NCI-H748 treated with DMSO at 0.1 percent for 48 hours (cell line): ENCODE measurements at places on chromosomes 12 and 14.

DNA sequence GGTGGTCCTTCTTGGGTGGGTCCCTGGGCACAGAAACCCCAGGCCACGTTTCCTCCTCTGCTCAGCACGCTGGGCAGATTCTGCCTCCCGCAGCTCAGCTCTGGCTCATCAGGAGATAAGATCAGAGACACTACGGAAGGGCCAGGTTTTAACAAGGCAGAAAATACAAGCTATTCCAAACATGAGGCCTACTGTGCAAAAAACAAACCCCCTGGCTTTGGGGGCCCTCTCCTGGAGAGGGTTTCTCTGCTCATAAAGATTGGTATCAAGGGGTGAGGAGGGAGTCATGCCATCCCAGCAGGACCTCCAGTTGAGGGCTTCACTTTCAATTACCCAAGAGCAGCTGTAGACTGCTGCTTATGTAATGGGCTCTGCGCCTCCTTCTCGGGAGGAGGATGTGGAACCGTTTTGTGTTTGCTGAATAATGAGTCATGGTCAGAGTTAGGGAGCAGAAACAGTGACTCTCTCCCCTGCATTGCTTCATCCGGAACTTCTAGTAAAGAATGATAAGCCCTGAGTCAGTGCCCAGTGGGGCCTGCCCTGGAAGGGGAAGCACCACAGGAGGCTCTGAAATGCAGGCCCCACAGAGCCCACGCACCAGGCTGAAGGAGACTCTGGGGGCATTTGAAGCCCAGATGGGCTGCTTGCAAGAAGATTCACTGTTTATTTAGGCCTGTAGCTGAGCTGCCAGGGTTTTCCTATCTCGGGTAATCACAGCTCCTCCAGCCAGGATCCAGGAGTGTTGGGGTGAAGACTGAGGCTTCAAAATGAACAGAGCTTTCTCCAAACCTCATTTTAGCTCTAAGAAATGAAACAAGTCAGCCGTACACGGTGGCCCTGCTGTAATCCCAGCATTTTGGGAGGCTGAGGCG lies 79.3 kb downstream of the SSPN start:
- DNase-seq, result no peak

DNA sequence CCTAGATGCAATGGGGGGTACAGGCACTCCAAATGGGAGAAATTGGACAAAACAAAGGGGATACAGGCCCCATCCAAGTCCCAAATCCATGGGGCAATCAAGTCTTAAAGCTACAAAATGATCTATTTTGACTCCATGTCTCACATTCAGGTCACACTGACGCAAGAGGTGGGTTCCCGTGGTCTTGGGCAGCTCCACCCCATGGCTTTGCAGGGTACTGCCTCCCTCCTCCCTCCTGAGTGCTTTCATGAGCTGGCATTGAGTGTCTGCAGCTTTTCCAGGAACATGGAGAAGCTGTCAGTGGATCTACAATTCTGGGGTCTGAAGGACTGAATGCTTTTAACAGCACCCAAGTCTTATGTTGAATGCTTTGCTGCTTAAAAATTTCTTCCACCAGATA lies 274.5 kb upstream of the LRIG3 start:
- no peak for DNase-seq

DNA sequence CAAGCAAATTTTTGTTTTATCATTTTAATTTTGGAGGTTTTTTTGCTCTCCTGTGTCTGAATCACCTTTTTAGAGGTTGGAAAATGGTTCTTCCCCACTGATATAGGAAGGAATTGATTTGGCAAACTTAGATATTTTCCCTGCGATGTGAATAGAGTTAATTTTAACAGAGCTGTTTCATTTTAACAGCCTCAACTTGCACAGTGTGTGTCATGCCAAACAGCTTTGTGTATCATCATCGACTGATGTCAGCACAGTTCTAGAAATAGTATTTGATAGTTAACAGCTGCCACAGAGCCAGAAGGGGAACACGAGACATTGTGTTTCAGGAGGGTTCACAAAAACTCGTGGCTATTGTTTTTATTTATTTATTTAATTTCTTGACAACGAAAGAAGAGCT lies 243.1 kb upstream of the FOXN3 start:
- no peak for DNase-seq

DNA sequence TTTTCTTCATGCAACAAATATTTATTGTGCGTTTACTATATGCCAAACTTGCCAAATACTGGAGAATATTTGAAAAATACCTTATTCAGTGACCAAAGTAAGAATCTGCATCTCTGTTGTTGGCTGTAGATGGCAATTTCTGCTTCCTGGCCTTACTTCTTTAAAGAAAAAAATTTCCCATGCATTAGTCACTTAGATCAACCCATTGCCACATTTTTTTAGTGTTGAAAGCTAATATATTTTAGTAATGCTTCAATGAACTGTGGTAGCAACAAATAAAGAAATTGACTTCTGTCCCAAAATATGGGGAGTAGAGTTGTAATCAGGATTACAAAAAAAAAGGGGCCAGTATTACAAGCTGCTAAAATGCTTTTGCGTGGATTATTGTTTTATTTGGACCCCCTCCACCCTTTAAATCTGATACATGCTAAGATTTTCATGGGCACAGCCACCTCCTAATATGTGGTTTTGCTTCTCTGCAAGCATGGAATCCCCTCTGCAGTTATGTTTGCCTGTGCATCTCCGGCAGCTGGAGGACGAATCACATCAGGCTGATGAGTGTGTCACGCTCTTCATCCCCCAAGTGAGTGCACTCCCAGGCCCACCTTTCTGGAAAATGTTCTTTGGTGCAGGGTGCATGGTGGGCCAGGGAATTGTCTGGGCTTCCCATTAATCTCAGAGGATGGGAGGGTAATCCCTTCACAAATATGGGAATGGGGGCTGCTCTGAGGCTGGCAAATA lies 38.1 kb upstream of the PTCSC3 start:
- no peak for DNase-seq

- peak; percentile 41 for DNase-seq
Measured at GRCh38 chr12:126874427-126875026, 1392.4 kb upstream of the TMEM132C start.

DNA sequence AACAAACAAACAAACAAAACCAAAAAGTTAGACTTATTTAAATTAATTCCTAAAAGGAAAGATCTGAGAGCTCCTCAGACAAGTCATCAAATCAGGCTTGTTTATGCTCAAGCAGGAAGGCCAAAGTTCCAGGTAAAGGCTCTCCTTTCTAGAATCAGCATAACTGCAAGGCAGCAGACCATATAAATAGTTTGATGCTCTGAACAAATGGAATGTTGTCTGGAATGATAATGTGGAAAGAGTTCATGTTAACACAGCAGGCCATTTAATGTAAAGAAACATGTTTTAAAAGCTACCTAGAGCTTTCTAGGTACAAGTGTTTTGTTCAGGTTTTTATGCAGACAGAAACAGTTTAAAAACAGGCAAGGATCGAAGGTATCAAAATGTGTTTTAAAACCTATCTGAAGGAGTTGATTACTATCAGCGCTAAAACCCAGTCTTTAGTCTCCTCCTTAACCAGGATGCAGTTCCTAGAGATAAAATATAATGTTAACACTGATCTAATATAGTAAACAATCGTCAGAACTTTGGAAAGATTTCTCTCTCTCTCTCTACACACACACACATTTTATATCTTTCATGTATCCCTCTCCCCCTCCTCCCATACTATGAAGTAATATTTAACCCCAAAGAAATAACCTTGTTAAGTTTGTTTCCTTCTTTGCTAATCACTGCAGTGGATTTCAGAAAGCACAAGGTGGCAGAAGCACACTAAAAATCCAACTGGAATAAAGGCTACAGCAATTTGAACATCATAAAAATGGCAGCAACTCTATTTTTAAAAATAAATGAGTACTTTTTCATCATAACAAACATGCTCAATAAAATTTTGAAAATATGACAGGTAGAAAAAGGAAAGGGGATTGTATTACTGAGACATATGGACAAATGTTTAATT lies 135.5 kb downstream of the PAWR start:
- DNase-seq, result peak; percentile 9

DNA sequence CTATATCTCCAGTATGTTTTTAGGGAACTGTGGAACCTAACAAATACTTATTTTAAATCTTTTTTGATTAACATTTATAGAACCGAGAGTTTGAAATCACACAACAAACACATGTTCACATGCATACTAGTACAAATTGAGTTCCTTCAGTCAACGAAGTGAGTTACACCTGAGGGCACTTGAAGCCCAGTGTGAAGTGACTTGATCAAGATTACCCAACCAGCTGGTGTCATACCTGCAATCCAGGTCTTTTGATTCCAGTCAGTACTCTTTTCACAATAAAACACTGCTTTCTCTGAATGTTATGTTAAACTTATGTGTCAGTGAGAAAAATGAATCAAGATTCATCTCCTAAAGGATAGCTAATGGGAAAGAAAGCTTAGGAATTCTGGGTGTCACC lies 35.2 kb downstream of the VRK1 start:
- no peak for DNase-seq

GRCh38 chr12:57487597-57488401 lies at the start of gene MARS1:
TSS of gene MARS1 (plus strand) at chr12:57488068. CDS start at chr12:57488091, 23 bp downstream.
- DNase-seq, result peak; percentile 92

DNA sequence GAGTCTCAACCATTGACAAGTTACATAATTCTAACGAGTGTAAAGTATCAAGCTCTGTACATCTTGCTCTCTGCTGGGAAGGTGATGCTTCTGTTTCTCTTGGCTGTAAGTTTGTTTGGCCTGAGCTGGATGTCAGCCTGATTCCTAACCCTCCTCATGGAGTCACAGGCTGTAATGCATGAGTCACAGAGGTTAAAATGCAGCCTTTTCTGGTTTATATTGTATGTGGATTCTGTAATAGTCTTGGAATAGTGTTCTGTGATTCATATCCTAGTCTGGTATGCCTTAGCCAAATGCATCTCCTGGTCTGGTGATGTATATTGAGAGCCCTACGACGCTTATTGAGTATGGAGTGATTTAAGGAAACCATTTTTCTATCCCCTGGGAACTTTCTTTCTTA lies 104.5 kb upstream of the FRMD6 start:
- no peak for DNase-seq

GRCh38 chr14:53946404-53947093 lies 10.1 kb downstream of the BMP4 start:
- no peak for DNase-seq

DNA sequence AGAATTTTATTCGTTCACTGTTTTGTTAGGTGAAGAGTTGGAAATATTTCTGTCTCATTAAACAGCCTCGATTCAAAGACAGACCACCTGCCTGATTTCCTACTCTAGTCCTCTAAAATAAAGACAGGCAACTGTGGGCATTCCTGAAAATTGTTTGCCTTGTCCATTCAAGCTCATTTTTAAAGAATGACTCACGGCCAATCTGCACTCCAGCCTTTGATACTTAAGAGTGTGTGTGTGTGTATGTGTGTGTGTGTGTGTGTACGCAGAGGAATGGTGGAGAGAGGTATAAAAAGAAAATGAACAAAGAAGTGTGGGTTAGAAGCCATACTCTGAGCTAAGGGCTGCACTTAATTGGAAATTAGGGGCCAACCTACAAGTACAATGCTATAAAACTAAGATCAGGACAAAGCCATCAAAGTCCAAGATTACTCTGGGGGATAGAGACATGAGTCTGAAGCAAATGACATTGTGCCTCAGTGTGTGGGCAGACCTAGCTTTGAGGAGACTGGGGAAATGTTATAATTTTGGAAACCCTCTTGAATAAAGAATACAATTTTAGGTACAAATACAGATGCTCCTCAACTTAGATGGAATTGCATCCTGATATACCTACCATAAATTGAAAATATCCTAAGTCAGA lies 45.6 kb upstream of the SOCS2 start:
- DNase-seq, result no peak

DNA sequence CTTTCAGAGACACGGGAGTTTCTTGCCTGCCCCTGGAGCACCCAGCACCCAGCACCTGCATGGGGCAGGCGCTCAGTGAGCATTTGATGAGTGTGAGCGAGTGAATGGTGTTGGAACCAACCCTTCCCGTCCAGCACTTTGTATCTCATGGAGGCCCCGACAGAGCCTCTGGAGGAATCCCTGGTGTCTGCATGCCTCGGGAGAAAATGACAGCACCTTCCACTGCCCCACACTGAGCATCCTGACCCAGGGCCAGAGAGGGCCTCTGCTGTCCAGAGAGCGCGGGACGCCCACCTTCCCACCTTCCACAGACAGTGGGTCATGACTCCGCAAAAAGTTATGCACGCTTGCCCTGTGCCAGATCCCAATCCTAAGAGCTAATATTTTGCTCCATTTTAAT lies 103.0 kb upstream of the BCL11B start:
- no peak for DNase-seq

DNA sequence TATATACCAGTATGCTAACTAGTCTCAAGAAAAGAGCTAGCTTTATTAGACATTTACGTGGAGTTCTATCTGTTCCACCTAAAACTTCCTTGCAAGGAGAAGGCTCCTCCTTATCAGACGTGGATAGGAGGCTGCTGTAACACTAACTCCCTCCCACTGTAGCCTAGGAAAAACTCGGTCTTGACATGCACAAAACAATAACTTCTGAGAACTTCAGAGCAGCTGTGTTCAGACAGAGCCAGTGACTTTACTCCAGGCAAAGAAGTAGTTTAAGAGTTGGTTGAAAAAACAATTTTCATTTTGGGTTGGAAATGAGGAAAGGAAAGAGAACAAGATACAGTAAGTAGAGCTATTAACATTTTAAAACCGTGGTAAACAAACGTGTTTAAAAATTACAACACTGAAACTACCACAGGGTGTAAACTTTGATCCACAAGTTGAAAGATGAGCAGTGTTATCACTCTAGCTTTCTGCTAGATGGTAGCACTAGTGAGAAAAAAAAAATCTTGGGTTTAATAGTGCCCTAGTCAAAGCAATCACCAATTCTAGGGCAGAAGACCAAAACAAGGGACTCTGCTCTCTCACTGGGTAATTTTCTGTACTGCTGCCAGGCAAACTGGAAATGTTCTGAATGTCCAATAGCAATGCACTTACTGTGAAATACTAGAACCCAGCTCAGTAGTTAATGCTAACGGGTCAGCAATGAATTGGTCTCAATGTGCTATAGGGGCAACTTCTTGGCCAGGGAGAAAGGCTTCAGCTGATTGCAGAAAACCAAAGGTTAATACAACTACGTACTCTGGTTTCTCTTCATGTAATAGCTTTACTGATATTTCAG lies 2.4 kb downstream of the ATF7 start:
- DNase-seq, result no peak

DNA sequence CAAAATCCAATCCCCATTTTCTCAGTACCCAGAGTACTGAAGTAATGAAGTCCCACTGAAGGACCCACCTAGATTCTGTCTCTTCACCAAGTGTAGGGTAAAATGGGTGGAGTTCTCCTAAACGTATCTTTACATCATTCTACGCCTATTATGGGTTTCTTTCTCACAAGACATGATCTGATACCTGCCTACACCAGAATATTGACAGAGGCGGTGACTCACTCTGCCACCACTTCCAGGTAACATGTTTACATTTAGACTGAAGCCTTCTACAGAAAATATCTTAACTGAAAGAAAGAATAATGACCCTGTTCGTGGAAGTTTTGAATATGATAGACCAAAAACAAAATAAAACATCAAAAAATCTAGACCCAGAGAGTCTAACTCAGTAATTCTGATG lies 89.8 kb downstream of the BTG1 start:
- no peak for DNase-seq
